ENCODE measurements at places on chromosomes 11 and 22.

DNA sequence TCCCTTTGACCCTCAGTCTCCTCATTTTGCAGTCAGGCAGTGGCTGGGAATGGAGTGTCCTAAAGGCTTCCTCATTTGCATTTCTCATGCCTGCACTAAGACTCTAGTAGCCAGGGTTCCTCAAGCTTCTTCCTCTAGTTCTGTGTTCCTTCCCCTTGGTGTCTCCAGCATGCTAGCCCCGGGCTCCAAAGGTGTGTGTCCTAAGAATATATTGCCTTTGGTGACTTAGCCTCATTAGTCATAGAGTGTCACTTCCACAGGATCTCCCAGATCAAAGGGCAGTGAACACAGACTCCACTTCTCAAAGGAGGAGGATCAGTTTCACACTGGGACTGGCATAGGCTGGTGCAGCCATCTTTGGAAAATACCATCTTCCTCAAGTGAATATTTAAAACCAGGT lies 21.4 kb upstream of the ACER3 start:
- no peak for DNase-seq

GRCh38 chr11:83272627-83273026 lies 13.5 kb downstream of the CCDC90B start:
- no peak for DNase-seq

GRCh38 chr11:72951193-72951592 lies 137.0 kb downstream of the ATG16L2 start:
- no peak for DNase-seq

DNA sequence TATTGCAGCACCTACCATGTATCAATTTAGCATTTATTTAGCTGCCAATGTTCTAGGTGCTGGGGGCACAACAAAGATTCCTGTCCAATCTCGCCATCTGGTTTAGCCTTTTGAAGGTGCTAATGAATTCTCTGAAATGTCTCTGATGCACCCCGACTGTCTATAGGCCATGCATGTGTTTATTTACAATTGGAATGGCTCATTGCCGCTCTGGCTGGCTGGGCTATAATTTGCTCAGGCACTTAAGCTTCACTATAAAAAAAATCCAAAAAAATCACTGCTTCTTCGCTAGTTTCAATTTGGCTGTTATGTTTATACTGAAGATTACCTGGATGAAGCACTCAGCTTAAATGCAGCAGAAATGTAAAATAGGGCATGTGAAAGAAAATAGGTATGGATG lies 115.0 kb upstream of the PAX6 start:
- no peak for DNase-seq

DNA sequence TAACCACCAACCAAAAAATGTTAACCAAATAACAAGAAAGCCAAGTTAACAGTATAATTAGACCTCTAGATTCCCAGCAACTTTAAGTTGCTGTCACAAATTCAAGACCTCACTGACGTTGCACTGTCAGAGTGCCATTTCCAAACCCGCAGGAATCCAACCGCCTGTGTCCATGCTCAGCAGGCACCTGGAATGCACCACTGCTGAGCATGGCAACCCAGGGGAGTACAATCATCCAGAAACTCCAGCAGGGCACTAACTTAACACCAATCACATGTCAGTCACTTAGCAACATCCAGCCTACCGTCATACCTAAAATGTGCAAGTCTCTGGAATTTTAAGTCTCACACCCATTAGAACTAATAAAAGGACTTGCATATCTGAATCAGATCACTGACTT lies 48.8 kb downstream of the SMCO4 start:
- DNase-seq = no peak

Measured in CD8-positive, alpha-beta T cell (primary cell).